ENCODE measurements at places on chromosomes 16 and 17.

DNA sequence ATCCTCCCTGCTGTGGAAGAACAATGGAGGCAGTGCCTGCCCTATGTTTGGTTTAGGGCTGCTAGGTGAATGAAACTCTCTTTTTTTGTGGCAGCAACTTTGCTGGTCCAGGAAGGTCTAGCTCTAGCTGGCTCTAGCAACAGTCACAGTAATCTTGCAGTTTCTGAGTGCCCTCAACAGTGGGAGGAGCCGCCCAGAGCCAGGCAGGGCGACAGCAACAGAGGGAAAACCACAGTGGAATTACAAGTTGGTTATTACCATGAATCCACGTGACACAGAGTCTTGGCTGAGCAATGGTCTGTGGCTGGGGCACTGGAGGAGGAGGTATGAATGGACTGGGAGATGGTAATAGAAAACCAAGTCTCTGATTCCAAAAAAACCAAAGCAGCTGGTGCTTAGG is 10.3 kb downstream of the HSPB9 start:
- no peak for DNase-seq

DNA sequence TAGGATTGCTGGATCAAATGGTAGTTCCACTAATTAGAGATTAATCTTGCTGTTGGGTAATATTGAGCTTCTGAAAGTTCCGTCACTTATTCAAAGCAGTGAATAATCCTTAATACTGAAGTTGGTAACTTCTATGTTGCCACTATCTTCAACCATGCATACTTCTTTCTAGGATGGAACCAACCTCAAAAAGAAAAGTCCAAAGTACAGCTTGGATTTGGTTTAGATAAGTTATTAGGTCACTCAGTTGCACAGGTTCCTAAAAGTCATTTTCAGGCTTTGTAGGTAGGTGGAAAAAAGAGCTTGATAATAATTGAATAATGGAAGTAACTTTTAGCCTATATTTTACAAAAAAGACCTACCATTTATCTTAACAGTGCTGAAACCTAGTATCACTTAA is 78.7 kb downstream of the MAP2K4 start:
- no peak for DNase-seq

DNA sequence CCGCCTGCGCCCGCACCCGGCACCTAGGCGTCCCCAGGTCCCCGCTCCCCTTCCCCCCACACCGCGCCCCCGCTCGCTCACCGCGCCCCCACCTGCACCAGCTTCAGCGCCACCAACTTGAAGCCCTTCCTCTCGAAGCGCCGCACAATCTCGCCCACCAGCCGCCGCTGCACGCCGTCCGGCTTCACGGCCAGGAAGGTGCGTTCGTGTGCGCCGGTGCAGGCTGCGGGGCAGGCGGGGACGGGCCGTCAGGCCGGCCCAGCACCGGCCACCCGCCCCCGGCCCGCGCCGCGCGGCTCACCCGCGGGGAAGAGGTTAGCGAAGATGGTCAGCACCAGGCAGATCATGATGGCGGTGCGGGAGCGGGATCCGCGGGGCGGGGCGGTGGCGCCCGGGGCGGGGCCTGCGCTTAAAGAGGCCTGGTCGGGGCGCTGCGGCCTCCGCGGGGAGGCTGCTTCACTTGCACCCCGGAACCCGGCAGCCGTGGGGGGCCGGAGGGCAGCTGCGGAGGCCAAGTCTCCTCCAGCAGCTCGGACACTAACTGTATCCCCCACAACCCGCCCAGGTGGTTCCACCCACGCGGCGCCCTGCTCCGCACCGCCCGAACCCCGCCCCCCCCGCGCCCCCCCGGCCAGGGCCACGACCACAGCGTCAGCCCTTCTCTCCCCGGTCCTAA is at the start of gene NME3:
Gene NME3, minus strand, starts transcription at position 356 of the 676 bp plus-strand sequence. Its CDS starts 9 bp downstream, at position 347.
- DNase-seq, result peak; percentile 68

DNA sequence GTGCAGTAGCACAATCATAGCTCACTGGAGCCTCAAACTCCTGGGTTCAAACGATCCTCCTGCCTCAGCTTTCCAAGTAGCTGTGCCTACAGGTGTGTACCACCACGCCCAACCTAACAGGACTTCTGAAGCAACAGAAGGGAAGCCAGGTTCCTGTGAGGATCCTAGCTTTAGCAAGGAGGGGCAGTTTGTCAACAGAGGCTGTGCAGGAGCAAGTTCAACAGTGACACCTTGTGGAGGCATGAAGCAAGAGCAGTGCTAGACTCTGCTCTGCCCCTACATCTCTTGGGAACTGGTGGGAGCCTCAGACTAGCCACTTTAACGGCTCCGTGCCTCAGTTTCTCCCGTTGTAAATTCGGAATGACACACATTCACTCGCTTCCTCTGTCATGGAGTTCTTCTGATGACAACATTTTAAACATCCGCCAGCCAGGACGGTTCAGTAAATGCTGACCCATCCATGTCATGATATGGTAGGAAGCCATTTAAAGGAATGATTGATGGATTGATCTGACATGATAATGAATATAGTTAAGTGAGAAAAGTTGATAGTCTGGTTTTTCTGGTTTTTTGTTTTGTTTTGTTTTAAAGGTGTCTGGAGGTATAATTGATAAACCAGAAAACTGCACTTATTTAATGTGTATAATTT is 218.7 kb downstream of the MRTFB start:
- no peak for DNase-seq

DNA sequence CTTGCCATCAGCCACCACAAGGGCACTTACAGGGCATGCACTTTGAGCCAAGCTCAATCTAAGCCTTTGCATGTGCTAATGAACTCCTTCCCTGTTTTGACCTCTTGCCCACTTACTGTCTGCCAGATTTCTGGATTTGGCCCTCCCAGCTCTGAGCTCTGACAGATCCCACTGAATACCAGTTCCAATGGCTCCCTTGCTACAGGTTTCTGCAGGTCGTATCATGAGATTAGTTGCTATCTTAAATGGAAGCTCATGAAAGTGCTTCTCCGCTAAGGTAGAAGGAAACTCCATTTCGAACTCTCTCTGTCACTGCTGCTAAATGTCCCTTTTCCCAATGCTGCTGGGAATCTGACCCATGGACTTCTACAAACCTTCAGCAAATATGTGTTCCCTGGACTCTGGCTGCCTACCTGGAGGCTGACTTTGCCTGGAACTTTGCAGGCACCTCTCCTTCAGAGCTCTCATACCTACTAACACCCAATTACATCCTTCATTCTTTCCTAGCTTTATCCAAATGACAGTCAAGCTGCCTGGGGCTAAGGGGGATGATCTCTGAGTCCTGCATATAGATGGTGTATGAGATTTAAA is 23.5 kb upstream of the TOB1 start:
- no peak for DNase-seq

GRCh38 chr17:37017404-37017803 is 68.7 kb downstream of the AATF start:
- no peak for DNase-seq

DNA sequence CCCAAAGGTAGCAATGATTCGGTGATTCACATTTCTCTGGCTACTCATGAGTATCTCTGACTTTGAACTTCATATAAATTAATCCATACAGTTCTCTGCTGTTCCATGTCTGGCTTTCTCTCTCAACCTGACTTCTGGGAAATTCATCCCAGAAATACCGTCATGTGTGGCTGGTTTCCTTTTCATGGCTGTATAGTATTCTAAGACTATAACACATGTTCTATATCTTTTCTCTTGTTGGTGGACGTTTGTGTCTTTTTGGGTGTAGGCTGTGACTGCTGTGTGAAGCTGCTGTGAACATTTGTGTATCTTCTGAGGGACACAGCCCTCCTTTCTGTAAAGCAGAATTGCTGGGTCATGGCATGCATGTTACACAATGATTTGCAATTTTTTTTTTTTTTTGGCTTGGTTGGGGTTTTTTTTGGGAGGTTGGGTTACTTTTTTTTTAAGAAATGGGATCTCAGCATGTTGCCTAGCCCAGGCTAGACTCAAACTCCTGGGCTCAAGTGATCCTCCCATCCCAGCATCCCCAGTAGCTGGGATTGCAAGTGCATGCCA is 6.3 kb downstream of the TTYH2 start:
- no peak for DNase-seq

DNA sequence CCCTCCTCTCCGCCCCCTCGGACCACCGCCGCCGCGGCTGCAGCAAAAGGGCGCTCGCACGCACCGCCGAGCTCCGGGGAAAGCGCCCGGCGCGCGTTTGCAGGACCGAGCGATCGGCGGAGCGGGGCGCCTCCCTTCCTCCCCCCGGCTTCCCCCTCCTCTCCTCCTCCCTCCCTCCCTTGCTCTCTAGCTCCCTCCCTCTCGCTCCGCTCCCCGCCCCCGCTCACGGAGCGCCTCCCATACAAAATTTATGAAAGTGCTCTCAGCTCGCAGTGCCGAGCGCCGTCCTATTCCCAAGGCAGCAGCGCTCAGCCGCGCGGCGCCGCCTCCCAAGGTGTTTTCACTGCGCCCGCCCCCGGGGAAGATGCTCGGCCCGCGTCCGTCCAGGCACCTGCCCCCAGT is at the start of gene RTN4RL1:
Gene RTN4RL1, minus strand, starts transcription at position 115 of the 402 bp plus-strand sequence. CDS start 469 bp downstream, outside the sequence.
- DNase-seq, result peak; percentile 42

GRCh38 chr16:57137566-57138273 is 45.3 kb downstream of the CPNE2 start:
- DNase-seq, result no peak

GRCh38 chr16:23408823-23409298 is 44.1 kb downstream of the COG7 start:
- DNase-seq, result no peak

GRCh38 chr16:14611660-14612059 is 18.4 kb downstream of the PARN start:
- DNase-seq, result no peak

DNA sequence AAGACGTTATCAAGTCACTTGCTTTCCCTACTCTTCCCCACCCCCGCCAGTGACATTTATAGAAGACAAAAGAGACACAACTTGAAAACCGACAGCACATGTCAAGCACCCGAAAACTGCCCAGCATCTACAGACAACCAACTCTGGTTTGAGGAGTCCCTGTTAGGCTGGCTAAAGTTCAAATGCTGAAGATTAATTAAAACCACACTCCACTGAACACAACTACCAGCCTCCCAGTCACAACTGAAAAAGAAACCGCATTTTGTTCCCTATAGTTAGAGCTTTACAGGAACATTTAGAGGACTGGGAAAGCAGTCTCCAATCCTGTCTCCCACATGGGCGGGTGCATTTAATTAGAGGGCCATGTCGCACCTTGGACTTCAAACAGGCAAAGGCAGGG is 73.0 kb upstream of the COX10 start:
- DNase-seq, result no peak

DNA sequence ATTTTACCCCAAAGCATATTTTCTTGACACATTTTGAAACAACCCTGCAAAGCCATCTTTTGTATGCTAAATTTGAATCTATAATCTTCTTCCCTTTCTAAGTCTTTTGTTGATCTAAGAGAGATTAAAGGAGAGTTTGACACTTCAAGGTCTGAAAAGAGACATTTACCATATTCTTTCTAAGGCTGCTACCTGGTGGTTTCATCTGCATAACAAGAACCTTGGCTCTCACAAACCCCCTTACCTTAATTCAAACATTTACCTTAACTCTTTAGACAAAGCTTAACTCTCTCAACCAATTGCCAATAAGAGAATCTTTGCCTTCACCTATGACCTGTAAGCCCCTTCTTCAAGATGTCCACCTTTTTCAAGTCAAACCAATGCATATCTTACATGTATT is 1143.6 kb downstream of the CDH11 start:
- DNase-seq, result no peak

GRCh38 chr17:72822358-72823023 is 270.0 kb downstream of the SLC39A11 start:
- DNase-seq, result no peak

DNA sequence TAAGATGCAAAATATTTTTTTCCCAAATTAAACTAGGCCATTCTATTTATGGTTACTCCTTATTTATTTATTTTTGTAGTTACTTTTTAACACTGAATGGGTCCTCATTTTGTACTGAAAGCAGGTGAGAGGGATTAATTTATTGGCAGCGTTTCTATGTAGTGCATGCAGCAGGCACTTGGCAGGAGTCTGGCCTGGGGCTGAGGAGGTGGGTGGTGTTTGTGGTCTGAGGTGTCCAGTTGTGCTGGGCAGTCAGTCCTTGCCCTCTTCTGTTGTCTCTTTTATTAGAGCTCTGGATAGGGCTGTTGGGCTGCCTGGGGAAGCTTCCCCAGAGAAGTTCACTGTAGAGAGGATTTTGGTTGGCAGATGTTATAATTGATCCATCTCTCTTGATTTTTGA is 12.7 kb downstream of the SEC14L1 start:
- DNase-seq, result no peak

GRCh38 chr17:49488612-49489011 is 6.5 kb upstream of the NGFR start:
- DNase-seq, result no peak

DNA sequence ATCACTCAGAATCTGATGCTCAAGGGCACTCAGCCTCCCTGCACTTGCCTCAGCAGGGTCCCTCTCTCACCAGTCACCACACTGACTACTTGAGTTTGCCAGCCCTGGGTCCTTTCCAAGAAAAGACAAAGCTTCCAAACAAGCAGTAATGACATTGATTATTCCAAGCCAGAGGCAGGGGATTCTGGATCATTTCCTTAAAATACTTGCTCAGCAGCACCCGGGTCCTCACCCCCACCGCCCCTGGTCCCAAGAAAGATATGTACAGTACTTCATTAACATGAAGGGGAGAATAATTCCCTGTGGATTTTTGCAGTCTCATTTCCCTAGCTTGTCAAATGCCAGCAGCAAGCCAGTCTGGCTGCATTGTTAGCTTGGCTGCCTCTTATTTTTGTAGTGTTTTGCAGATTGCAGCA is 83.2 kb upstream of the GNAO1 start:
- DNase-seq, result no peak

- no peak for DNase-seq
Observed at GRCh38 chr17:72176951-72177660, 56.3 kb downstream of the SOX9 start.

GRCh38 chr16:2904922-2905240 is 6.8 kb upstream of the FLYWCH1 start:
- no peak for DNase-seq

DNA sequence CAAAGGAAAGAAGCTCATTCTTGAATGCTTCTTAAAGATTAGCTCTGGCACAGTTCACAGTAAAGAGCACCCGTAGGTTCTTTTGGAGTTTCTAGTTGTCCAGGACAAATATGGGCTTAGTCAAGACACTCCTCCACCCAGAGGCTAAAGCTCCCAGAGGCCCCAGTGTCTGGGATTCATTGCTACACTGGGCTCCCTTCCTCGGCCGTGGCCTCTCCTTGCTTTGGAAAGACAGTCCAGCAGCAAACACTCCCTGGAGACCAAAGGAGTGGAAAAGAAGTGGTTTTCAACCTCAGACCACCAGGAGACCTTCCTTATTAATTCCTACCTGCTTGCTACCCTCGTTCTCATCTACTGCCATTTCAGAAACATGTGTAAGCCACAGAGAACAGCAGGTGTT is 17.1 kb downstream of the PHB1 start:
- no peak for DNase-seq

GRCh38 chr16:27492588-27492979 is 57.1 kb downstream of the GTF3C1 start:
- no peak for DNase-seq

GRCh38 chr16:69476920-69477443 is 52.6 kb downstream of the CYB5B start:
- DNase-seq, result no peak

GRCh38 chr17:44061446-44061845 is 5.0 kb downstream of the LSM12 start:
- no peak for DNase-seq
